ENCODE measurements at places on chromosomes 11 and 22. TPM values are rescaled to one million over a fixed set of nuclear protein-coding genes. Genes with fewer than 3 reads are reported as not detected.

The SLC6A5 gene
- total RNA-seq, result 0.24 TPM

The LDHAL6A gene
- 0.29 TPM for total RNA-seq

The C11orf42 gene
- 1.1 TPM for total RNA-seq

The MAPK8IP2 gene
- 36.0 TPM for total RNA-seq

The MTA2 gene
- total RNA-seq, result 125 TPM
